ENCODE measurements at places on chromosomes 4 and X. TPM values are rescaled to one million over a fixed set of nuclear protein-coding genes. Genes with fewer than 3 reads are reported as not detected.

Gene TSPAN7
- total RNA-seq, result 81.7 TPM

Gene SSX3
- total RNA-seq, result not detected

Gene GAGE12E
- total RNA-seq, result not detected

Gene SYP
- total RNA-seq, result 121 TPM

Gene SPANXA2
- total RNA-seq, result not detected

Gene VCX
- not detected for total RNA-seq

Gene MND1
- 7.5 TPM for total RNA-seq

Gene FAAH2
- total RNA-seq, result 9.4 TPM

Gene TMEM192
- 5.3 TPM for total RNA-seq

Gene NAP1L5
- total RNA-seq, result 30.0 TPM

Gene TAF7L
- 0.31 TPM for total RNA-seq

Gene PCDH18
- 17.8 TPM for total RNA-seq

Gene TCEAL6
- total RNA-seq, result 5.9 TPM

Gene PPP2R2C
- total RNA-seq, result 60.7 TPM

Gene MAGEA11
- total RNA-seq, result not detected

Gene HMX1
- 0.63 TPM for total RNA-seq

Gene ABLIM2
- total RNA-seq, result 22.2 TPM

Gene AKAP14
- total RNA-seq, result not detected

Gene RTL9
- total RNA-seq, result 0.63 TPM

Gene CWH43
- not detected for total RNA-seq

Gene SLC10A7
- 31.6 TPM for total RNA-seq

Gene NPY1R
- total RNA-seq, result 40.4 TPM

Gene CFI
- 1.6 TPM for total RNA-seq

Gene CTAG1B
- total RNA-seq, result not detected

Gene ESX1
- not detected for total RNA-seq

Gene PASD1
- total RNA-seq, result not detected

Gene SULT1B1
- 0.31 TPM for total RNA-seq

Gene MAGEA1
- not detected for total RNA-seq

Gene UGT2A1
- total RNA-seq, result not detected

Gene GK2
- not detected for total RNA-seq

Gene LONRF3
- 2.5 TPM for total RNA-seq

Gene VCX3B
- total RNA-seq, result not detected
